Stimulated activated CD4-positive, alpha-beta T cell treated with anti-CD3 and anti-CD28 coated beads, Interleukin-1b, Interleukin-23, amount 100 ng/mL, for 48 hours (primary cell): ENCODE measurements at places on chromosomes 7 and 10.

- peak; percentile 61 for DNase-seq
Observed at GRCh38 chr7:105675934-105676371, 94.7 kb upstream of the EFCAB10 start.

DNA sequence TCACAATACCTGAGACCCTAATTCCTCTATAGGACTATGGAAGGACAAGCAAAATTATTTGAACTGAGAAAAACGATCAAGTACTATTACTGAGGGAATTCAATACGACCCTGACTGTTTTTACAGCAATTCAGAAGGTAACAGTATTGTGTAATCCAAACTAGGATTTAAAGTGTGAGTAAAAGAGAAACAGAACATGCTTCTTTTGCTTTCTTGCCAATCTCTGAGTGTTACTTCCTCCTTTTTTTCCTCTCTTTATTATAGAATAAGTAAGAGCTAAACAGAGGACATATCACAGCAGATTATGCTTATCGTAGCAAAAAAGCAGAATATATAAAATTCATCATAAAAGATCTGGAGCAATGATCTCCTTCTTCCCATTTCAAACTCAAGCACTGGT, 292.1 kb downstream of the THSD7A start:
- no peak for DNase-seq

GRCh38 chr10:15189133-15189885, 20.8 kb upstream of the NMT2 start:
- no peak for DNase-seq

DNA sequence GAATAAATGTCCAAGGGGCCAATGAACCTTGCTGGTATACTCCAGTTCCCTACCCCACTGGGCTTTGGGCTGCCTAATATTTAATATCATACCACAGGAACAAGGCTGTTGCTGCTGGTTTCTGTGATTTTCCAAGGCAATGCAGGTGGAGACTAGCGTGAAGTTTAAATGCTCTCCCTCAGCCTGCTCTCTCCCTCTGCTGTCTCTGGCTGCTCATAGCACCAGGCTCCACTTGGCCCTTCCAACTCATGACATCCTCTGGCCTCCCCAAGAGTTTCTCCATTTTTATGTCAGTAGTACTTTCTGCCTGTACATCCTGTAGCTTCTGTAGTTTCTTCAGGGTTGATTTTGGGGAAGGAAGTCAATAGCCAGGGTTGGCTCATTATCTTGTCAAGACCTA, 103.5 kb downstream of the LHFPL3 start:
- DNase-seq, result no peak

DNA sequence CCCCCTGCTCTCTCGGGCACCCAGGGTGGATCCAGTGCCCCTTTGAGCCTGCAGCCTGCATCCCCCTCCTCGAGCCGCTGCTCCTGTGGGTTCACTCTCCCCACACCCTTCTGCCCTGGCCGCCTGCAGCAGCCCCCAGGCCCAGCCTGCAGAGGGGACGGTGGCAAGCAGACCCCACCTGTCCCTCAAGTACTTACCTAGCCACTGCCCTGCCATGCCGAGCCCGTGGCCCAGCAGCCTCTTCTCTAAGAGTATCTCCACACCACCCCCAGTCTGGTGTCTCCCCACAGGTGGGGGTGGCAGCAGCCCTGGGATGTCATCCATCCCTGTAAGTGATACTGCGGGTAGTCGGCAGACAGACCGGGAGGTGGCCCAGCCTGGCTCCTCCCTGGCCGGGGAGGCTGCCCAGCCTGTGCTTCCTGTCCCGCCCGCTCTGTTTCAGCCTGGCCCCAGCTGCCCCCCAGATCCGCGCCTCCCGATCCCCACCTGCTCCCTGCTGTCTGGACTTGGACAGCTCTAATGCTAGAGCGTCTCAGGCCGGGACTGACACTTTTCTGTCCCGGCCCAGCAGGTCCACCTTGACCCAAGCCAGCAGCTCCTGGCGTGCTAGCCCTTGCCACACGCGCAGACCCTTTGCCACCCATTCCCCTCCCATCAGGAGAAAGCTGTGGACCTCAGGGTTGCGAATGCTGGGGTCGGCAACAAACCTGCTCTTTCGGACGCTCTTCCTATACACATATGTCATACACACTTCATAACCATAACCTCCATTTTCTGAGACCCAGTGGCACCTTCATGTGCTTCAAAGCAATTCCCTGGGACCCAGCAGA, 25.0 kb downstream of the YKT6 start:
- DNase-seq, result no peak

DNA sequence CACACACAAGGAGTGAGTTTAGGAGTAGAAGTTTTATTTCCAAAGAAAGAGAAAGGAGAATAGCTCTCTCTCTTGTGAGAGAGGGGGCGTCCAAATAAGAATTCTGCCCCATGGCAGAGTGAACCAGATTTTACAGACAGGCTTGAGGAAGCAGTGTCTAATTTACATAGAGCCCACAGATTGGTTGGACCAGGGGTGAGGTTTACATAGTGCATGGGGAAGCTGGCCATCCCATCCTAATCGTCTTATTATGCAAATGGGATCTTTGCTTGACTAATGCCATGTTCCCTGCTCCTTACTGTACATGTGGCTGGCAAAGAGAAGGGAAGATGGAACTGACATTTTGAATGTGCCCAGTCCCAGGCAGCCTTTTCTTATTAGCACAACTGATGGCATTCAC, 60.0 kb upstream of the ACSM6 start:
- DNase-seq, result no peak

DNA sequence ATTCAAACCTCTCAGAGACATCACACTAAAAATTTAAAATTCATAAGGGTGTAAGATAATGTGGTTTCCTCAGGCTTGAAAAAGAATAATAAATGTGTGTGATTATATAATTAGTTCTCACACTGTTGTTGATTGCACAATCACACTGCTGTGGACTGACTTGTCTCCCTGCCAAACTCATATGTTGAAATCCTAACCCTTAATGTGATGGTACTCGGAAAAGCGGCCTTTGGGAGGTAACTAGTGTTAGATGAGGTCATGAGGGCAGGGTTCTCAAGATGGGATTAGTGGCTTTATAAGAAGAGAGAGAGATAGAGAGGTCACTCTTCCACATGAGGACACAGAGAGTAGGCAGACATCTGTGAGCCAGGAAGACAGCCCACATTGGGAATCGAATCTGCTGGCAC, 128.5 kb upstream of the COL1A2 start:
- no peak for DNase-seq

DNA sequence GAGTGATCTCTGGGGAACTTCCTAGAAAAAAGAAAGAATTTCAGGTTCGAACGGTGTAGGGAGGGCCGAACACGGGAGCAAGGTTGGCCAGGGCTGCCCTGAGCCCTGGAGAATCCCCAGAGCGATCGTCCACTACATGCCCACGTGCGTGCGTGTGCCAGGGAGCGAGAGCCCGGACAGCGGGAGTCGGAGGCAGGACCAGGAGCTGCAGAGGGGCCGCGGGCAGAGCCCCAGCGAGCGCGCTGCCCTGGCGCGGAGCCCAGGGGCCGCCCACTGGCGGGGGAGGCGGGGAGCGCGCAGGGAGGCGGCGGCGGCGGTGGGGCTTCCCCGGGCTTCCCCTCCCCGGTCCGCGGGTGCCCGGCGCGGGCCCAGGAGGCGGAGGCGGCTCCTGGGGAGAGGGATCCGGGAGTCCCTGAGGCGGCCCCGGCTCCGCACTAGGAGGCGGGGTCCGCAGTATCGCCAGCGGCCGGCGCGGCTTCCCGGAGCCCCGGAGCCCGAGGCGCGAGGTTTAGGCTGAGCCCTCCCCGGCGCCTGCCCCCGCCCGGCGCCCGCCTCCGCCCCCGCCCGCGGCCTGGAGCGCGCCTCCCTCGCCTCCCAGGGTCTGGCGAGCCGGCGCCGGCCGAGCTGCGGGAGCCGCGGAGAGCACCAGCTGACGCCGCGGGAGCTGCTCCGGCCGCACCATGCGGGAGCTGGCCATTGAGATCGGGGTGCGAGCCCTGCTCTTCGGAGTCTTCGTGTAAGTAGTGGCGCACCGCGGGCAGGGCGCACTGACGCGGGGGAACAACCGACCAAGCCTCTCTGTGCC, at the start of gene PLPP4:
TSS of gene PLPP4 (plus strand) at position 602 of the 805 bp plus-strand sequence. CDS start at position 681, 79 bp downstream.
- no peak for DNase-seq

DNA sequence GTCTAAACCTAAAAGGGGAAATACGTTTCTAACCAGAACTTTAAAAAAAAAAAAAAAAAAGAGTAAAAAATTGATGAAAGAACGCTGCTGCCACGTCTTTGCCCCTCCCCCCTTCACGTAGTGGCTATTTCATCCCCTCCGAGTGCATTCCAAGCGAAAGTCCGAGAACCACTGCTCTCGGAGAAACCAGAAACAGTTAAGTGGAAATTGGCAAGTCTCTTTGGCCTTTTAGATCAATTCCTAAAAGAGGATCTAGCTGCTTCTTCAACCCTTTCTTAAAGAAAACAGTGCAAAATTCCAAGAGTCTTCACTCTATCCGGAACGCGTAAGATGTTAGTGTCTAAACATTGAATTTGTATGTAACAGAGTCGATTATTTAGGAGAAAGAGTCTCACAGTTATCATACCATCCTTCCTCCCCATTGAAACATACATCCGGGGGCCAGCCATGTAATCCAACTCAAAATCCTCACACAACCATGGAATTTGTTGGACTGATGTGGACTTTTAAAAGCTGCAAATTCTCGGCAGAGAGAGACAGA, 1.1 kb downstream of the P4HA1 start:
- peak; percentile 21 for DNase-seq
